ENCODE measurements at places on chromosomes 5 and 9. TPM values are rescaled to one million over a fixed set of nuclear protein-coding genes. Genes with fewer than 3 reads are reported as not detected.

Gene IFNA2
- not detected for total RNA-seq

DNA sequence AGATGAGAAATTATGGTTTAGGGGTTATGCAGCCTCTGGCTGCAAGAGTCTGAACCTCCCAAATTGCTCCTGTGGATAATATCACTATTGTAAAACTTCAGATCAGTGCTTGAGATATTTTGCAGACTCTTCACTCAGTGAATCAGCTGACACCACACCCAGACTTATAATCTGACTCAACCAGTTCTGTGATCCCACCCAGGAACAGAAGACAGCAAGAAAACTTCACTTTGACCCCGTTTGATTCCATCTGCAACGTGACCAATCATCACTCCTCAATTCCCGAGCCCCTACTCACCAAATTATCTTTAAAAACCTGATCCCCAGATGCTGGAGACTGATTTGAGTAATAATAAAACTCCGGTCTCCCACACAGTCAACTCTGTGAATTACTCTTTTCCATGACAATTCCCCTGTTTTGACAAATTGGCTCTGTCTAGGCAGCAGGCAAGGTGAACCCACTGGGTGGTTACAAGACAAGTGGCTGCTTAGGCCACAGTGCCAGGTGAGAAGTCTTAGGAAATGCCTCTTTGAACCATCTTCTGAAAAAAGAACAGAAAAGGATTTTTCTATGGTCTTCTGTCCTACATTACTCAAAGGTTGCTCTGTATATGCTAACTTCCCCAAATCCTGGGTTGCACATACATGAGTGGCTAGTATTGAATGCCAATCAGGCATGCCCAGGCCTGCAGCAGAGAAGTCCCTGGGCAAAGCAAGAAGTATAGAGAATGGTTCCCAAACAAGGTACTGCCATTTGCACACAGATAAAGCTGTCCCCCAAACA, 588.0 kb downstream of the PRELID2 start:
- no peaks in the 10 kb centered on the region for H3K36me3 ChIP-seq
- no peak overlapping the region for H3K27ac ChIP-seq
- no peaks in the 10 kb centered on the region for H3K27me3 ChIP-seq
- H3K4me3 ChIP-seq, result no peak overlapping the region
- no peak for DNase-seq

- DNase-seq, result no peak
- H3K4me1 ChIP-seq, result no peaks in the 10 kb centered on the region
- H3K27me3 ChIP-seq, result no peaks in the 10 kb centered on the region
- H3K27ac ChIP-seq, result no peak overlapping the region
These were observed 472.8 kb downstream of the CDK5RAP2 start for GRCh38 chr9:120107138-120107537.

Gene TMEM245
- 63.4 TPM for total RNA-seq

Gene PCDHGB3
- total RNA-seq, result 3.4 TPM

GRCh38 chr9:70119786-70120185, 76.1 kb downstream of the MAMDC2 start:
- H3K36me3 ChIP-seq, result no peaks in the 10 kb centered on the region
- no peak overlapping the region for H3K27ac ChIP-seq
- H3K4me1 ChIP-seq, result peaks cover 10% of the 10 kb centered on the region
- H3K4me3 ChIP-seq, result no peak overlapping the region

Gene HAND1
- 6.7 TPM for total RNA-seq

- no peak for DNase-seq
- no peak overlapping the region for H3K27ac ChIP-seq
- peaks cover 31% of the 10 kb centered on the region for H3K4me1 ChIP-seq
- peak overlapping the region; percentile 84 for H3K4me3 ChIP-seq
- H3K27me3 ChIP-seq, result no peaks in the 10 kb centered on the region
- peaks cover 27% of the 10 kb centered on the region for H3K36me3 ChIP-seq
These were observed 1.2 kb downstream of the DROSHA start for GRCh38 chr5:31530541-31531265.

- no peak overlapping the region for H3K27ac ChIP-seq
- no peaks in the 10 kb centered on the region for H3K4me1 ChIP-seq
- H3K36me3 ChIP-seq, result no peaks in the 10 kb centered on the region
- H3K27me3 ChIP-seq, result no peaks in the 10 kb centered on the region
These were observed 24.3 kb upstream of the PRDM9 start for GRCh38 chr5:23483090-23483489.
